ENCODE measurements at places on chromosomes 12 and 14.

DNA sequence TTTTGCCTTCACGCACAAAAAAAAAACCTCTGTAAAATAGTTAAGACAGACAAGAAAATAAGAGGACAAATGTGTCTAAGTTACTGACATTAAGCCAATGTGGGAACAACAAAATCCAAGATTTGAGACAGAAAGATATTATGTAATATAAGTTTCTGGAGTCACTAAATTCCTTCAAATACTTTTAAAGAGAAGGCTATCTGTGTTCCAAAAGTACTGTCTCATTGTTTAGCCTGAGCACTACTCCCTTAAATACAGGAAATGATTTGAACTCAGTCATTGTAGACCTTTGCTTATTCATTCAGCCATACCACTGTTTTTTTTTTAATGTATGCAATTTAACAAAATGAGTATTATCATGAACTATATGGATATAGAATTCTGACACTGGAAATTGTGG lies 82.7 kb upstream of the KITLG start:
- DNase-seq = peak; percentile 55

- no peak for DNase-seq
Measured at GRCh38 chr12:113852695-113853490, 113.2 kb downstream of the RBM19 start.

DNA sequence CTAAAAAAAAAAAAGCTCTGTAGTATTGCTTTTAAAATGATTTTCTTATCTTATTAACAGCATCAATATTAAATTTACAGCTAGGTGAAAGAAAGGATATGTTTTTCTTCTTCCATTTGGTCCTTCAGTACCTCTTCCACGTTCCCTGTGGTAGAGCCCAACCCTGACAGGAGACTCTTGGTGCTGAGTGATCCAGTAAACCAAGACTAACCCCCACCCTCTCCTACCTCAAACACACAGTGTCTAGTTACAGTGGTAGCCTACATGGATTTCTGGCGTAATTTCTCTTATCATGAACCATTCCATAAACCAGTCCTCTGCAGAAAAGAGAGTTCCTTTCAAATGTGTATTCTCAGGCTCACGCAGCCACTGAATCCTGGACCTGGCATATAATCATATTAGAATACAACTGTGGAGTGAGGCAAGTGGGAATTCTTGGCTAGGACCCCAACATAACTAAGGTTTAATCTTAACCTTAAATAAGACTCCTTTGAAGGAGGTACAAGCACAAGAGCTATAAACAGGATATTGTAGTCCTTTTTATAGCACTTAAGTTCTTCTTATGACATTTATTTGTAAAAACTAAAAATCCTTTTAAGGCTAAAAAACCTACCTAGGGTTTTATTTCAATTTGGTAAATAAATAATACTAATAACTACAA lies 27.1 kb downstream of the TXNRD1 start:
- DNase-seq = no peak

DNA sequence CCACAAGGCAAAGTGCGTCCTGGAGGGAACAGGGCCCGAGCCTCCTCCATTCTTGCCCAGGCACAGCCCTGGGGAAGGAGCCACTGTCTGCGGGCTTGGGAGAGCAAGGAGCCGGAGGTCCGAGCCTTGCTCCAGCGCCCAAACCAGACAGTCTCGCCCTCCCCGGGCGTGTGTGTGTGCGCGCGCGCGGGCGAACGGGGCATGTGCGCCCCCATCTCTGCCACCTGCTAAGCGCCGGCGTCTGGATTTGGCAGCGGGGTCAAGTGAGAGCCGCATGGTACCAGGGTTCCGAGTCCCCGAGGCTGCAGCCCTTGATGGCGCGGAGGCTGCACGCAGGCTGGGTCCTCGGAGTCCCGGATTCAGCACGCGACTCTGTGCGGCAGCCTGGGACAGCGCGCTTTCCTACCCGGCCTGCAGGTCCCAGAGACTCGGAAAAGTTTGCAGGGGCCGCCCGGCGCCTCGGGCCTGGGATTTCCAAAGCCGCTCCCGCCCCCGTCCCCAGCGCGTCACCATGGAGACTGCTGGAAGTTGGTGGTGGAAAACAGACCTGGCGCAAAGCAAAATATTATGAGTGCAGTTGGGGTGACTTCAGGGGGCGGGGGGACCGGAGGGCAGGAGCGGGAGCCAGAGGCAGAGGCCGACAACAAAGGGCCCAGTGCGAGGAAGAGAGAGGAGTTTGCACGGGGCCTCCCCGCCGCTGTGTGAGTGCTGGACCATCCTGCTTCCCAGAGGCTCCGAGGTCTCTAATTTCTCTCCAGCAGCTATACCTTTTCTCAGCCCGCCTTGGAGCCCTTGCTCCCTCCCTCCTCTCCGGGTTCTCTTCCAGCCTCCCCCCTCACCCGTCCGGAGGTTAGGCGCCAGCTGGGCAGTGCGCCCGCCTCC lies 4.2 kb downstream of the RFX4 start:
- DNase-seq = no peak

- DNase-seq = peak; percentile 66
Measured at GRCh38 chr12:49331380-49332222, 5.4 kb downstream of the C1QL4 start.

- DNase-seq = peak; percentile 96
Measured at GRCh38 chr14:36952689-36953088, 219.7 kb downstream of the SLC25A21 start.

DNA sequence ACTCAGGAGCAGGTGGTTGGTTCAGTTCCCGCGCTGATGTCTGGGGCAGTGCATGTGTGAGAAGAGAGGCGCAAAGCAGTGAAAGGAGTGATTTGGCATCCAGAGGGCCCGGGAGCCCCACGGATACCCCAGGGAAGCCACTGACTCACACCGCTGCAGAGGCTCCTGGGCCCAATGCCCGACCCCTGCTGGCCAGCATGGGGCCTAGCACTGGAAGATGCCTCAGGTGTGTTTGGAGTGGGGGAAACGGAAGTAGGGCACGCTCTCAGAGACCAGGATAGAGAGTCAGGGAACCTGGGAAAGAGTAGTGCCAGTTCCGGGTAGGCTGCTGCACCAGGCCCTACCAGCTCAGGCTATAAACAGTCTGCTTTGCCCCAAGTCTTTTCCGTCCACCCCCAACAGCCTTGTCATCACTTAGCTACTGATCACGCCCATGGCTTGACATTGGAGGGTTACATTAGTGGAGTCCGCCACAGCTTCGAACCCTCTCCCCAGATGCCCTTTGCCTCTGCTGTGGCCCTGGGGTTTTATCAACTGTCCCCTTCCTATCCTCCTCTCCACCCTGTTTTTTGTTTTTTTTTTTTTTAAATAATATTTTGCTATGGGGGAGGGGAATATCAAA lies 9.5 kb upstream of the CSAD start:
- DNase-seq = peak; percentile 52

DNA sequence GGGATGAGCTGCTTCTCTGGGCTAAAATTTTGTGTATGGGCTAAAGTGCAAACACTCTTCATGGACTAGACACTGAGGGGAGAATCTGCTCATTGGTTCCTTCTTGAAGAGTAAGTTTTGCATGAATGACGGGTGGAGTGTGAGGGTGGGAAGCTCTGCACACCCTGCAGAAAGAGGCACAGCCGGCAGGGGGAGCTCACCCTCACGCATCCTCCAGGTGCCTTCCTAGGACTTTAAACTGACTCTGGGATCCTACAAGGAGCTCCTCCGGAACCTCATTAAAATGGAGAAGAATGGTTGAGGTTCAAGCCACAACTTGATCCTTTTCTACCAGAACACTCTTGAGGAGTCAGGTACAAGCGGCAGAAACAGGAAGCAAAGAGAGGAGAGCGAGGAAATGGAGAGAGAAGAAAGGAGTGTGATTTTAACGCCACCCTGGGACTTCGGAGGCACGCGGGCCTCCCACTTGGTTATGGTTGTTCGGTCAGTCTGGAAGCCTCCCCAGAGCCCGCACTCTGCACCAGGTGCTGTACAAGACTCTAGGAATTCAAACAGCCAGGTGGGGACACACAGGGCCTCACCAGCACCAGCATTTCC lies 87.5 kb downstream of the SETD3 start:
- peak; percentile 64 for DNase-seq

DNA sequence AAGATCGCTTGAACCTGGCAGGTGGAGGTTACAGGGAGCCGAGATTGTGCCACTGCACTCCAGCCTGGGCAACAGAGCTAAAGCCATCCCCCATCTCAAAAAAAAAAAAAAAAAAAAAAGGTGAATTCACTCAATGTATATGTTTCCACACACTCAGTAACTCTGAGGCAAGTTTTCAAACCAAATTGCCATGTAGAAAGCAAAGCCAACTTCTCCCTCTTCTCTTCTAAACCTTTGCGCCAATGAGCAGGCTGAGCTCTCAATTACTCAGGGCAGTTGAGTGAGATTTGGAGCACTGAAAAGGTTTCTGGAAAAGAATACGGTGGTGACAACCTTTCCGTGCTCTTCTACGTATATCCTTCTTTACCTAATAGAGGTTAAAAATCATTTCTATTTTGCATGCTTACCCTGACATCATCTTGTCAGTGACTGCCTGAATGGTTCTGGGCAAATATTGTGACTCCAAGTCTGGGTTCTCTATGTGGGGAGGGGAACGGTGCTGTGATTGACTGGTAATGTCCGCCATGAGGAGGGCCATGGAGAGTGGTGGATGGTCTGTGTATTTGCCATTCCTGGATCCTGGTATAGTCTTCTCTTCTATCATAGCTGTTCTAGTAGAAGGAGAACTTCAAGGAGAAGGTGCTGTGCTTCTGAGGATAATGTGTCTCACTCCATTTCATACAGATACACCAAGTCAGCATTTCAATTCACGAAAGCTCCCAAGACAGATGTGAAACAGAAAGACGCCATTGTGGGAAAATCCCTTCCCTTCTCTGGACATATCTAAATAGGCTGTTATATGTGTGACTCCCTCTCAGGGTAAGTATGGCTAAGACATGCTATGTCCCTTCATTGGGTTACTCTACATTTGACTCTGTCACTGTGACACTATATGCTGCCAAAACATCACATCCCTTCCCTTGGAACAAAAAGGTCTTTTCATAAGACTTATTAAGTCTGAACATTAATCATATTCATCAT lies 46.2 kb upstream of the MED13L start:
- DNase-seq = no peak

DNA sequence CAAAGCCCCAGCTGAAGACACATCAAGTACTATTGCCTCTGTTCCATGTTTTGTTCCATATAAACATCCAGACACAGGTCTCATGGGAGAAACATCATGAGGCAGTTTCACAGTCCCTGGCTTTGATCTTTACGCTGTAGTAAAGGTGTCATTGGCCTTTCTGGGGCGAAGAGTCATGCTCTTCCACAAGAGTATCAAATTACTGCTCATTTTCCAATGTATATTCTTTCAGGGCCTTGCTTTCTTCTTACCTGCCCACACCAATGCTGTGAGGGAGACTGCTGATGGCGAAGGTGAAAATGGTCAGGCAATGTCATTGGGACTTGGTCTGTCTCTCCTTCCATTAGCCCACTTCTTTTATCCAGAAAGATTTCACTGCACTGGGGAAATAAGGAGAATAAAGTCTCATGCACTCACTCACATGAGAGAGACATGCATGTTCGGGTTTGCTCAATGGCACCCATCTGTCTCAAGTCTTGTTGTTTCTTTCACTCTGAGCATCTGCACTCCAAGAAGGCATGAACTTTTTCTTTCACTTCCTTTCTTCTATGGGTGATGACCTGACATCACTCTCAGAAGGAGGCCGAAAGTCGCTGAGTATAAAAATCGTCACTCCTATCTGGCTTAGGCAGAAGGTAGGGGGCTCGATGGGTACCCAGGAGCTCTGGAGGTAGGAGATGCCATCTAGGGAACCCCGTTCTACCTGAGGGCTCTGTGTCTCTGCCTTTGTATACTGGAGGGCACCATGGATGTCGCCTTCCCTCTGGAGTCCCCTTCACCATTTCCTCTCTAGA lies 1.3 kb upstream of the JDP2 start:
- DNase-seq = no peak

DNA sequence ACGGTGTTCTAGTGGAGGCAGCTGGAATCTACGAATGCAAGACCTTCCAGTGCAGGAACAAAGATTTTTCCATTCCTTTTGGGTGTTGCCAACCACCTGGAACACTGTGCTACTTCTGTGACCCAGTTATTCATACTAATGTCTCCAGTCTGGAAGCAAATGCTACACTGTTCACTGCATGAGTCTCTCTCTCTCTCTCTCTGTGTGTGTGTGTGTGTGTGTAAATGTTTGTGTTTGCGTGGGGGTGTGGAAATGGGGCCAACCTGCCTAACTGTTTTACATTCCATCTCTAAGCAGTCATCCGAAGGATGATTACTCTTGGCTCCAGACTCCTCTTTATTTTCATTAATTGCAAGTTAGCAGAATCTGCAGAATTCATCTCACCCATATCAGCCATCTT lies 29.9 kb upstream of the YBX3 start:
- peak; percentile 56 for DNase-seq

- peak; percentile 39 for DNase-seq
Measured at GRCh38 chr12:96500693-96501092, 11.3 kb downstream of the CFAP54 start.

- peak; percentile 18 for DNase-seq
Measured at GRCh38 chr12:75760573-75761294, 249.3 kb upstream of the KRR1 start.

DNA sequence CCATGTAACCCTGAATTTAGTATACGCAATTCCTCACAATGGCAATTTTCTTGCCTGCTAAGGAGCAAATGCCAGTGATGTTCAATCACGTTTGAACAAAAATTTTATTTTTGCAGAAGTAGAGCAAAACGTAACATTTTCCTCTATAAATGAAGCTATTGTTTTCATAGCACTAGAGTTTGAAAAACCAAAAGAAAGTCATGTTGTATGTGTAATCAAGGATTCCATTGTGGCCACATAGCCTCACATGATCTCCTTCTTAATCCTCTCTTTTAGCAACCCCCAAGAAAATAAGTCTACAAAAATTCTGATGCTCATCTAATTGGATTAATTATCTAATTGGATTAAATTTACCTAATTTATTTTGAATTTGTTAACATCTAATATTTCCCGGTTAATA lies 1217.4 kb upstream of the FLRT2 start:
- DNase-seq = no peak

GRCh38 chr12:83065562-83065961 lies 378.9 kb downstream of the TMTC2 start:
- DNase-seq = no peak

GRCh38 chr14:61355892-61356325 lies 34.5 kb downstream of the PRKCH start:
- peak; percentile 100 for DNase-seq

GRCh38 chr12:67193704-67194103 lies 75.5 kb upstream of the CAND1 start:
- peak; percentile 55 for DNase-seq

GRCh38 chr14:54652605-54653052 lies 85.7 kb downstream of the SAMD4A start:
- no peak for DNase-seq
